Mammary epithelial cell (primary cell): ENCODE measurements at places on chromosomes 5 and 9. TPM values are rescaled to one million over a fixed set of nuclear protein-coding genes. Genes with fewer than 3 reads are reported as not detected.

TXNDC8 gene
- polyA plus RNA-seq, result not detected

CDH12 gene
- not detected for polyA plus RNA-seq

TMEM174 gene
- not detected for polyA plus RNA-seq

BTNL8 gene
- polyA plus RNA-seq, result not detected

SPINK7 gene
- not detected for polyA plus RNA-seq

SLC12A7 gene
- 6.3 TPM for polyA plus RNA-seq

OR13J1 gene
- not detected for polyA plus RNA-seq

GDF9 gene
- 0.25 TPM for polyA plus RNA-seq

CERCAM gene
- polyA plus RNA-seq, result 50.7 TPM
